GM23338 (cell line): ENCODE measurements at places on chromosomes 1 and 21. TPM values are rescaled to one million over a fixed set of nuclear protein-coding genes. Genes with fewer than 3 reads are reported as not detected.

- H3K36me3 ChIP-seq, result no peaks in the 10 kb centered on the region
- no peak overlapping the region for H3K4me3 ChIP-seq
- peak; percentile 98 for DNase-seq
Measured at GRCh38 chr21:37435120-37435519, 68.5 kb downstream of the DYRK1A start.

DNA sequence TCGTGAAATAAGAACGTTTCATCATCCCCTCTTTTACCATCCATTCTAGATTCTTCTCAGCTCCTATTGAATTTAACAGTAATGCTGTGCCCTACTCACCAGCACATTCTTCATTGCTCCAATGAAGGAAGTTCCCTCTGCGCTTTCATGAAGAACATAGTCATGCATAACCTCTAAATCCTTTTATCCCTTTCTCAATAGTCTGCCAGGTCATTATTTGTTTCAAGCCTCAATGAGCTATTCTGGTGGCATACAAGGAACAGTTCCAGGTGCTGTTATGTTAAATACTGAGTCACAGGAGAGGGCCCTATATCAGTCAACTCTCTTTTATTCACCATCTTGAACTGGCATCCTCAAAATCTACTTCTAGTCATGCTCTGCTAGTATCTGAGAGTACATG is 381.0 kb downstream of the GPATCH2 start:
- 0 out of 2 replicates have a peak, but pooled peaks cover 3% of the 10 kb centered on the region for H3K36me3 ChIP-seq
- H3K4me1 ChIP-seq, result no peaks in the 10 kb centered on the region
- H3K4me3 ChIP-seq, result no peak overlapping the region
- no peak for DNase-seq

The CCT3 gene
- 526 and 618 TPM in 2 replicates for total RNA-seq

DNA sequence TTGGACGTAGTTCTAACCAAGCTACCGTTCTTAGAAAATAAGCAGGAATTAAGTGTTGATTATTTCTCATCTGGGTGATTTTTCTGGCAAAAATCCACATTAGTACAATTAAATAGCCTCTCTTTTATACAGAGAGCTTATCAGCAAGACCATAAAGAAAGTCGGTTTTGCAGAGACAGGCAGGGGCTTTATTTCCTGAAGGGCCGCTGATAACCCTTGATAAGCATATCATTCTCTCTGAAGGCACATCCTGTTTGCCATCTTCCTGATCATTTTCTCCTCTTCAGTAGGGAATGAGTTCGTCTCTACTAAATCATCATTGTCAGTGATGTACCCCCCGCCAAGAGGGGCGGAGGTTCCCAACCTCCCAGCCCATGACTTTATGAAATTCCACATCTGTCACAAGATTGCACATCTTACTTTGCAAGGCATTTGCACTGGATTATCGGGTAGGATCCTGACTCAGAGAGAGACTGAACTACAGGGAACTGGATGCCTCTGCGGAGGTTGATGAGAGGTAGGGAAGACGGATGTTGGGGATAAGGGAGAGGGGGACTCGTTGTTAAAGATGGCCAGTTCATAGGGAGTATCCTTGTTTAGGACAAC is 115.7 kb downstream of the KCNJ6 start:
- DNase-seq, result no peak
- H3K4me1 ChIP-seq, result no peaks in the 10 kb centered on the region
- H3K27me3 ChIP-seq, result no peaks in the 10 kb centered on the region
- H3K36me3 ChIP-seq, result no peaks in the 10 kb centered on the region

DNA sequence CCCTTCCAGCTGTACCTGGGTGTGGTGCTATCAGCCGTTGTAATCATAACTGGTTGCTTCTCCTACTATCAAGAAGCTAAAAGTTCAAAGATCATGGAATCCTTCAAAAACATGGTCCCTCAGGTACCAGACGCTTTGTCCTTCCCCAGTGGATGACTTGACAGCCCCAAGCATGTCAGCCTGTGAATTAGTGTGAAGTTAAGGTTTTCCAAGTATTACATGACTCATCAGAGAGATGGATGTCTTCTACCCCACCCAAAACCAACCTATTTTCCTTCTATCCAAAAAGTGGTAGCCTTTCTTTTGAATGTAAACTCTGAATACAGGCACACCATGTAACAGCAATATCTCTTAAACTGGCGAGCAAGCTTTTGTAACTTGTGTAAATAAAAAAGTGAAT is 15.1 kb downstream of the ATP1A1 start:
- no peak overlapping the region for H3K27ac ChIP-seq
- no peak overlapping the region for H3K4me3 ChIP-seq

- H3K27ac ChIP-seq, result peak overlapping the region; percentile 2; the same call in 1 of the 2 replicates
- no peak for DNase-seq
- peaks cover 28% of the 10 kb centered on the region for H3K4me1 ChIP-seq
- H3K36me3 ChIP-seq, result no peaks in the 10 kb centered on the region
Measured at GRCh38 chr1:229252228-229252984, 18.5 kb upstream of the RAB4A start.

The KIF26B gene
- 0.19 and 0.76 TPM in 2 replicates for total RNA-seq

- H3K4me1 ChIP-seq, result peaks cover 7% of the 10 kb centered on the region
- DNase-seq, result peak; percentile 94
- H3K27me3 ChIP-seq, result no peaks in the 10 kb centered on the region
Measured at GRCh38 chr1:36924282-36924811, 110.0 kb downstream of the GRIK3 start.
